ENCODE measurements at places on chromosomes 12 and 14. TPM values are rescaled to one million over a fixed set of nuclear protein-coding genes. Genes with fewer than 3 reads are reported as not detected.

- DNase-seq = no peak
These were observed 217.9 kb upstream of the BTG1 start for GRCh38 chr12:92363295-92364146.

- no peak for DNase-seq
These were observed 788.4 kb downstream of the AACS start for GRCh38 chr12:125853670-125854069.

DNA sequence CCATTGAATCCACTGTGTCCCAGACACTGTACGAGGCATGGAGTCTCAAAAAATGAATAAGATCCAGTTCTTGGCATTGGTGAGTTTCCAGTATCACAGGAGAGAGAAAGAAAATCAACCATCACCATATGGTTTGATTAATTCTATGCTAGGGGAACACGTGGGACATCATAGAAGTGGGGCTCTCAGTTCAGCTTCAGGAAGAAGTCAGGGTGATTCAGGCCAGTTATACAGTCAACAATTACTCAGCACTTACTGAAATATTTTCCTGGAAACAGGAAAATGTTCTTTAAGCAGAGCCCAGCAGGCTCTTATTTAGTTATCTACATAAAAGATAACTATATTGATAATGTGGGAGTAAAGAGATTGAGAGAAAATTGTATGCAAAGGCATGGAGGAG is 407.2 kb downstream of the NOVA1 start:
- DNase-seq = no peak

- DNase-seq = no peak
These were observed 45.4 kb downstream of the PHLDA1 start for GRCh38 chr12:75986001-75986746.

The KRT72 gene
- not detected for total RNA-seq

DNA sequence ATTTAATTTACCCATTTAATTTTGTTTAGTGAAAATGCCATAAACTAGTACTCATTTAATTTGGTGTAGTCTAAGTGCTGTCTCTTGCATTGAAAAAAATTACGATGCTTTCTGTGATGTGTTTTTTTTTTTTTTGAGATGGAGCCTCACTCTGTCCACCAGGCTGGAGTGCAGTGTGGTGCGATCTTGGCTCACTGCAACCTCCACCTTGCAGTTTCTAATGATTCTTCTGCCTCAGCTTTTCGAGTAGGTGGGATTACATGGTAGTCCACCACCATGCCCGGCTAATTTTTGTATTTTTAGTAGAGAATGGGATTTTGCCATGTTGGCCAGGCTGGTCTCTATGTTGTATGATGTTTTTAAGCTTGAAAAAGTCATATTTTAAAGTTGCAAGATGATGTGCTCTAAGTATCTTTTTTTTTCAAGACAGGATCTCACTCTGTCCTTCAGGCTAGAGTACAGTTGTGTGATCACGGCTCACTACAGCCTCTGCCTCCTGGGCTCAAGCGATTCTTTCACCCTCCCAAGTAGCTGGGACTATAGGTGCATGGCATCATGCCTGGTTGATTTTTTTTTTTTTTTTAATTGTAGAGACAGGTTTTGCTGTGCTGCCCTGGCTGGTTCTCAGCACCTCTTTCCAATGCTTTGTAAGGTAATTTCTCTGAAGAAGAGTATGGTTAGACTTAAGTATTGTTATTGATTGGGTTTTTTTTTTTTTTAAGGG is 8.6 kb downstream of the LRRC10 start:
- DNase-seq = no peak

The BMAL2 gene
- 28.8 TPM for total RNA-seq

The CDC42BPB gene
- 105 TPM for total RNA-seq

The WNT1 gene
- not detected for total RNA-seq

The CCDC175 gene
- 0.20 TPM for total RNA-seq

The ZNF664 gene
- total RNA-seq = 198 TPM

GRCh38 chr14:24441485-24441884 is 1.1 kb downstream of the SDR39U1 start:
- no peak for DNase-seq

DNA sequence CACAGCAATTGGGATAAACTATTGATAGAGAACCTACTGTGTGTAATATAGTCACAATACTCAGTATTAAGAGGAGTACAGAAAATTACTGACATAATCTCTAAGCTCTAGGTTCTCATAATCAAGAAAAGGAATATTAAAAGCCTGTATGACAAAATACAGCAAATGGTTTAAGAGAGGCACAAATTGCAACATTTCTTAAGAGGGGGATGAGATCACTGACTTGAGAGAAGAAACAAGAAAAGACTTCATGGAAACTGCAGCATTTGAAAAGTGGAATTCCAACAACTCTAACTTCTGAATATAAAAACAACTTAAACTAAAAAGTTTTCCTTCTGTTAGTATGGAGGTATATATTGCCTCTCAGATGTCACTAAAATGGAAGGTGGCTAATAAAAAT is 89.7 kb downstream of the NUMB start:
- DNase-seq = no peak
